ENCODE measurements at places on chromosomes 1 and 21. TPM values are rescaled to one million over a fixed set of nuclear protein-coding genes. Genes with fewer than 3 reads are reported as not detected.

- no peak for DNase-seq
These were observed 20.0 kb upstream of the SCMH1 start for GRCh38 chr1:41261926-41262618.

DNA sequence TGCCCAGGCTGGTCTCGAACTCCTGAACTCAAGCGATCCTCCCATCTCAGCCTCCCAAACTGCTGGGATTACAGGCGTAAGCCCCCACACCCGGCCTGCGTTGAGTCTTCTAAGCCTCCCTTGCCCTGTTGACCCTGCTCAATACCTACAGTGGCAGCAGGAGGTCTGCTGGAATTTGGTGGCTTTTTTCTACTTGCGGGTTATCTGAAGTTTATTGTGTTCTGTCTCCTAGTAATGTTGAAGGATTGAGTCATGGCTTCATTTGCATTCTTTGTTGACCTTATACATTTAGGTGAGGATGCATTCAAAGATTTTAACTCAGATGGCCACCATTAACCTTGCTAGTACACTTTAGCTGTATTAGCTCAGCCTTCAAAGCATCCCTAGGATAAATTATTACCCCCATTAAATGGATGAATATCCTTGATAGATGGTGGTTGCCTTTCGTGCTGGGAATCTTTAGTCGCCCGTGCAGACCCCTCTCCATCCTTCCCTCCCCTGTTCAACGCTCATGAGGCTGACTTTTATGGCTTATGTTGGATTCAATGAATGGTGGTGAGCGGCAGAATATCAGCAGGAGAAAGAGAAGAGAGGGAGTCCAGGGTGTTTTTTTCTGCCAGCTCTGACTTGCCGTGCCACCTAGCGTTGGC lies 9.7 kb upstream of the NPPB start:
- no peak for DNase-seq

DNA sequence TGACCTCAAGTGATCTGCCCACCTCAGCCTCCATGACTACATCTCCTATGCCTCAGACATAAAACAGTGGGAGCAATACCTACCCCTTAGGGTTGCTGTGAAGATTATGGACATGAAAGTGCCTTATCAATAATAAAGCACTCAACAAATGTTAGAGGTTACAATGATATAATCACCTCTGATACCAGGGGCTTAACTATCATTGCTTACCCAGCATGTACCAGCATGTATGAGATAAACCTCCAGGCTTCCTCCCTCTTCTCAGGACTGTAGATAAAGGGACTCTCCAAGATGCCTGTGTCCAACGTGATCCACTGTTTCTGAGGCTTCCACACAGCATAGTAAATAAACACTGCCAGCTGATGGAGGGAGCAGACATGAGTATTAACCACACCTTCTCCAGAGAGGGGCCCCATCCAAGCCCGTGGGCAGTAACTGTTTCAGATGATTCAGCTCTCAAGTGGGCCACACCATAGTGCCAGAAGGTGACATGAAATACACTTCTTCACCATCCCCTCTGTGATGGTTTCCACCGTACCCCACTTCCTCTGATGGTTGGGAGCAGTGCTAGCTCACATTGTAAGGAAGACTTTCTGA lies 26.2 kb downstream of the RHBDL2 start:
- no peak for DNase-seq

DNA sequence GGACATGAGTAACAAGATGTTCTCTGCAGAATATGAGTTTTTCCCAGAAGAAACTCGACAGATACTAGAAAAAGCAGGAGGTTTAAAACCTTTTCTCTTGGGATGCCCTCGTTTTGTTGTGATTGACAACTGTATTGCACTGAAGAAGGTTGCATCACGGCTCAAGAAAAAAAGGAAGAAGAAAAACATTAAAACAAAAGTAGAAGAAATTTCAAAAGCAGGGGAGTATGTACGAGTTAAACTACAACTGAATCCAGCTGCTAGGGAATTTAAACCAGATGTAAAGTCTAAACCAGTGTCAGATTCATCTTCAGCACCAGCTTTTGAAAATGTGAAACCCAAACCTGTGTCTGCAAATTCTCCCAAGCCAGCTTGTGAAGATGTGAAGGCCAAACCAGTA lies 92.5 kb downstream of the TTC3 start:
- DNase-seq, result no peak

- DNase-seq, result no peak
These were observed 34.1 kb downstream of the NAV1 start for GRCh38 chr1:201573030-201573429.

DNA sequence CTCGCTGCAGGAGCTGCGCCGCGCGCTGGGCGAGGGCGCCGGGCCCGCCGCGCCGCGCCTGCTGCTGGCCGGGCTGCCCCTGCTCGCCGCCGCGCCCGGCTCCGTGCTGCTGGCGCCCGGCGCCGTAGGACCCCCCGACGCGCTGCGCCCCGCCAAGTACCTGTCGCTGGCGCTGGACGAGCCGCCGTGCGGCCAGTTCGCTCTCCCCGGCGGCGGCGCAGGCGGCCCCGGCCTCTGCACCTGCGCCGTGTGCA lies 730 bp downstream of the OLIG1 start:
- no peak for DNase-seq

DNA sequence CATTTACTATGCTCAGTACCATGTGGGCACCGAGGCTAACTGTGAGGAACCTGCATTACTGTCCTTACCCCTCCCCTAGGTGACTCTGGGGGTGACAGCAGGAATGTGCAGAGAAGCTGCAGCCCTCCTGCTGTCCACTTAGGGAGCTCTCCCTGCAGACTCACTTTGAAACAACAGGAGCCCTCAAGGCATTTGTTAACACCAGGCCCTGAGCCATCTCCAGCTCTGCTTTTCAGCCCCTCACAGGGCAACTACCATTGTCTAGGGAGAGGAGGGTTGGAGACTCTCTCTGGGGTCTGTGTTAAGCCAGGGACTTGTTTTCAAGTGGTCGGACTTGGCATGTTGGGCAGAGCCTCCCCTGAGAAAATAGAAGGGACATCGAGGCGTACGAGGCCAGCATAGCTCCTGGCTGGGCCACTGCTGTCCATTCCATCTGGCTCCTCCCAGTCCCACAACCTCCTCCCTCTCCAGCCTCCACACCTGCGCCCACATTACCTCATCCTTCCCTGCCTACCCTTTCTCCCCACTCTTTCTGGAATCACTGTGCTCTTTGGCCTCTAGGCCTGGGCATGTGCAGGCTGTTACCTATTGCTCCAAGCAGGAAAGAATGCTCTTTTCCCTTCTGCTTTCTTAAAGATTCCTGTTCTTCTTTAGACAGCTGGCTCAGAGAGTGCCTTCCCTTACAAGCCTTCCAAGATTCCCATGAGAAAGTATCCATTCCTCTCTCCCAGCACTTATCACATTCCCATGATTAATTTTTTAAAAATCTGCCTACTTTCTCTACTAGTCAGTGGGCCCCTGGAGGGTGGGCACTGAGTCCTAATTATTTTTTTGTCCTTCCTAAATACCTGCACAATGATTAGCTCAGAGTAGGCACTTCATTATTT lies 102.7 kb upstream of the GCLM start:
- DNase-seq, result no peak

DNA sequence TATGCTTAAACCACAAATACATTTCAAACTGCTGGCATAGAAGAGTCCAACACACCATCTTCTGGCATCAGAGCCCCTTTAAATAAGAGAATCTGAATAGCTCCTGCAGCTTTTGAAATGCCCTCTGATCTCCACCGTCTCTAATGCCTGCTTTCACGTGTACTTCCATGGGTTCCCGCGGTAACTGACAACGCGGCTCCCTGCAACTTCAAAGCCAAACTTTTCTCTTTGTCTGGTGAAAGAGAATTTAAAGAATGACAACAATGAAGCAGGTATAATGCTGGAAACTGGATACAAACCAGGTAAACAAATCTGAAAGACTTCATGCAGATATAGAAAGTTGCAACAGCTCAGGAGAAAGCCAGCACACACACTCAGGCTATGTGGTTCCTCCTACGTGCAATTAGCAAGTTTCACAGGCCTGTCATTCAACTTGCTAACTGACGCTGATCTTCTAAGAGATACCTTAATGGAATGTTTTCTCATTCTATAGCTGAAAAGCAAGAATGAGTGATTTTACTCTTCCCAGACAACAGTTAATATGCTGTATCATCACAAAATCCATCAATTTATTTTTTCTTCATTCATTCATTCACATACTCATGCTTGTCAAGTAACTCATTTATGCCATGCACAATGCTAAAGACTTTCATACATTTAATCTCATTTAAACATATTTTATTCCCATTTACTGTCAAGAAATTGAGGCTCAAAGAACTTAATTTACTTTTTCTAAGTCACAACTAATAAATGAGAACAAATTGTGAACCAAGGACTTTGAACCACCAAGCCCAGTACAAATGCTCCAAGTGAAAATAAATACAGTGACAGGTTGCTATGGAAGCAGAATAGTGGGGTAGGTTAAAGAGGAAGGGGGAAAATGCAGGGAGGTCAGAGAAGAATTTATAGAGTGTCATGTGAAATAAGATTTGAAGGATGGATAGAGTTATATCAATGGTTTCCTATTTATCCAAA lies 202.7 kb upstream of the SNX7 start:
- no peak for DNase-seq

MYOC gene
- not detected for total RNA-seq

DNA sequence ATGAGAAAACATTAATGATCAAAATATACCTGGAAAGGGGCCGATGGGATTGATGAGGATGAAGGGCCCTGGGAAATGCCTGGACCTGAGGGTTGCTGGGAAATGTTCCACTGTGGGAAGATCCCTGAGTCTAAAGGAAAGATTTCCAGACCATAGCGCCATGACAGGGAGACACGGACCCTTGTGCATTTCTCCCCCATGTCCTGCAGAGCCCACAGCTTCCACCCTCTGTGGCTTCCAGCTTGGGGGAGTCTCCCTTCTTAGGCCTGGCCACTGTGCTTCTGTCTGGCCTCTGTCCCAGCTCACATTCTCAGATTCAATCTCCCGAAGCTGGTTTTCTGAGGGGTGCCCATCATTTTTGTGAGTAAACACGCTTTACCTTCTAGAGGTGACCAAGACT lies 1.0 kb upstream of the PRAMEF12 start:
- no peak for DNase-seq

LCE6A gene
- not detected for total RNA-seq

ILDR2 gene
- total RNA-seq, result 0.67 TPM

RNF186 gene
- not detected for total RNA-seq

PGLYRP4 gene
- not detected for total RNA-seq

KLHL20 gene
- total RNA-seq, result 30.4 TPM

ABCA4 gene
- total RNA-seq, result not detected

GRCh38 chr1:161083748-161084596 lies 5.4 kb downstream of the NECTIN4 start:
- no peak for DNase-seq

DNA sequence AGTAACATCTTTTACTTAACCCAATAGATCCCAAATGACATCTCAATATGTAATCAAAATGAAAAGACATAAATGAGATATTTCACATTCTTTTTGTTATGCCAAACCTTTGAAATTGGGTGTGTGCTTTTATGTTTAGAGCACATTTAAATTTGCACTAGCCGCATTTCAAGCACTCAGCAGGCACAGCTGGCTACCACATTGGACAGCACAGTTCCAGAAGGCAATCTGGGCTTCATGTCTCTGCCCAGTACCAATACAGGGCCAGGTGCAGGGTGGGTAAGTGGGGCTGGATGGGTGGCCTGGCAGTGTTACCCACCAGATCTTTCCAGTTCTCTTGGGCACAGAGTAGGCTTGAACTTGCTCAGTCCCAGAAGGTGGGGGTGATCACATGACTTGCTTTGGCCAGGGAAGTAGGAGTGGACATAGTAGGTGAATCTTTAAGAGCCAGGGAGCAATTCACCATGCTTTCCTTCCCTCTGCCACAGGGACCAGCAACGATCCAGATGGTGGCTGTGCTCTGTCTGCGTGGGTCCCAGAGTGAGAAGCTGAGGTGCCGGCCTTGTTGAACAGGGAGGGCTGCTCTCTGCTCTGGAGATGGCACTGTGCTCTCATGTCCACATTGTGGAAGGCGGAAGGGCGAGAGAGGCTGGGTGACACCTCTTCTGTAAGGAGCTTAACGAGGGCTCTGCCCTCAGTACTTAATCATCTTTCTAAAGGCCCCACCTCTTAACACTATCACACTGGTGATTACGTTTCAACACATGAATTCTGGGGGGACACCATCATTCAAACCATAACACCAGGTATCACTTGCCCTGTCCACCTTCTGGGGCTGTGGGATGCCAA lies 261.4 kb downstream of the GRIK3 start:
- no peak for DNase-seq

DNA sequence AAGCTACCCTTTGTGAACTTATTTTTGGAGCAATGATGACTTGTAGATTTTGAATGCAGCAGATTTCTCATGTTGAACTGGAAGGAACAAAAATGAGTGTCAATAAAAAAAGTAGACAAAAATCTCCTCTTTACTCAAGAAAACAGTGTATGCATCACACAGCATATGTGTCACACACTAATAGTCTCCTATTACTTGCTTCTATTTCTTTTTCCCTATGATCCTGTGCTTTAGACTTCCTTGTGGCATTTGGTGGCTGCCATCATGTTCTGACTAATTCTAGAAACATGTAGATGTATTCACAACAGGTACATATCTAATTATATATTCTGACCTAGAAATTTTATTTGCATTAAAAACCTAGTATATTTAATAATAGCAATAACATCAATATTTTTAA lies 14.3 kb downstream of the RC3H1 start:
- DNase-seq, result no peak

DNA sequence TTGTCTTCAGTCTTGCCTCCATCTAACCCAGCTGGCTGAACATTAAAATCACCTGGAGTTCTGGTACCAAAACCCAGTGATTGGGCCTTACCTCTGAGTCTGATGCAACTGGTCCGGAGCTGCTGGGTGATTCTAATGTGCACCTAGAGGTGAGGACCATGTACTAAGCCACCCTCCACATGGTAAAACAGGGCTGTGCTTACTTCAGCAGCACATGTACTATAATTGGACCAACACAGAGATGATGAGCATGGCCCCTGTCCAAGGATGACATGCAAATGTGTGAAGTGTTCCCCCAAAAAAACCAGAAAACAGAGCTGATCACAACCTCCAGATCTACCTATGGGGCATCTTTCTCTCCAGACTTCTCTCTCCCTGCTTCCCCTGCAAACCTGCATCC lies 37.0 kb downstream of the ELK4 start:
- DNase-seq, result no peak

GRCh38 chr1:5972198-5972520 lies 20.1 kb downstream of the NPHP4 start:
- no peak for DNase-seq

GRCh38 chr1:44672961-44673674 lies 1.2 kb downstream of the TMEM53 start:
- no peak for DNase-seq

GUCA2A gene
- total RNA-seq, result not detected

TRIM67 gene
- total RNA-seq, result not detected

- DNase-seq, result no peak
These were observed 79.2 kb downstream of the PROX1 start for GRCh38 chr1:214066936-214067335.

UMODL1 gene
- 0.42 TPM for total RNA-seq

DNA sequence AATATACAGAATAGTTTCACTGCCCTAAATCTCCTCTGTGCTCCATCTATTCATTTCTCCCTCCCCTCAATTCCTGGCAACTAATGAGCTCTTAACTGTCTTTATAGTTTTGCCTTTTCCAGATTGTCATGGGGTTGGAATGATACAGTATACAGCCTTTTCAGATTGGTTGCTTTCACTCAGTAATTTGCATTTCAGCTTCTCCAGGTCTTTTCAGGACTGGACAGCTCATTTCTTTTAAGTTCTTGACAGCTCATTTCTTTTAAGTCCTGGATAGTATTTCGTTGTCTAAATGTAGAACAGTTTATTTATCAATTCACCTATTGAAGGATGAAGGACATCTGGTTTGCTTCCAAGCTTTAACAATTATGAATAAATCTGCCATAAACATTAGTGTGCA lies 22.6 kb downstream of the KRTAP21-3 start:
- no peak for DNase-seq
